Uterus (tissue), 4 donors: ENCODE measurements at places on chromosomes 5 and 9. TPM values are rescaled to one million over a fixed set of nuclear protein-coding genes. Genes with fewer than 3 reads are reported as not detected.

DNA sequence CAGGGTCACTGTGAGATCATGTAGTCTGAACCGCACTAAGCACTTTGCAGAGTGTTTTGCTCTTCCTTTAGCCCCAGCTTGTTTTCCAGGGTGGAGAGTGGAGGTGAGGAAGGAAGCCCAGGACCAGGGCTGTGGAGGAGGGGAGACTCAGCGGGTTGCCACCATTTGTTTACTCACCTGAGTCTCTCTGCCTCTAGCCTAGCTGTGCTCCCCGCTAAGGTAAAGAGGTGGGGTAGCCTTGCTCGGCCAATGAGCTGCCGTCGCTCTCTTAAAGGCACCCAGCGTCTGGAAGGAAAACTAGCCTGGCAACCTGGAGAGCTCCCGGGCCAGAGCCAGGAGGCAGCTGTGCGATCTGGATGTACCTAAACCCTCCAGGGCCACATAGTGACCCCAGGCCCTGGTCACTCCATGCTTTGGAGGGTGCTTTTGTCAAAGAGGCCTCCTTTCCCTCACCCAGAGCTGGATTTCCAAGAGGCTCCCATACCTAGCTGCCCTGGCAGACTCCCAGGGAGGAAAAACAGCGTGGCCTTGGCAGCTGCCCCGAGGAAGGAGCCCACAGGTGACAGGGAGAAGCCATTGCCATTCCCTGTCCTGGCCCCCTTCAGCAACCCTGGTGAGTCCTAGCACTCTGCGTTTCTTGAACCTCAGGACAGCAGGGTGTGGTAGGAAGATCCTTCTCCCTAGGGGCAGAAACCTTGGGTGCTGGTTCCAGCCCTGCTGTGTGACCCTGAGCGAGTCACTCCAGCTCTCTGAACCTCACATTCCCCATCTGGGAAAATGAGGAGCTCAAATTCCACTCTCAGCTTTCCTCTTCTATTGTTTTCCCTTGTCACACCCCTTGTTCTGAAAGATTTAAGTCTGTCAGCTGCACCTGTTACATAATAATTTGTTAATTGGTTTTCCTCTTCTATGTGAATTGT, 42.4 kb upstream of the LARP1 start:
- DNase-seq = no peak
- no peak overlapping the region for H3K4me3 ChIP-seq
- no peaks in the 10 kb centered on the region for H3K36me3 ChIP-seq
- no peaks in the 10 kb centered on the region for H3K4me1 ChIP-seq
- no peaks in the 10 kb centered on the region for H3K27me3 ChIP-seq

The SPATA31D4 gene
- total RNA-seq = not detected

GRCh38 chr5:124869426-124870033, 123.1 kb upstream of the ZNF608 start:
- H3K4me1 ChIP-seq = no peaks in the 10 kb centered on the region
- H3K27me3 ChIP-seq = no peaks in the 10 kb centered on the region
- no peaks in the 10 kb centered on the region for H3K36me3 ChIP-seq
- no peak for DNase-seq
- no peak overlapping the region for H3K4me3 ChIP-seq

- H3K4me1 ChIP-seq = no peaks in the 10 kb centered on the region
- H3K27ac ChIP-seq = no peak overlapping the region
- H3K4me3 ChIP-seq = no peak overlapping the region
- H3K27me3 ChIP-seq = no peaks in the 10 kb centered on the region
- no peak for DNase-seq
- no peaks in the 10 kb centered on the region for H3K36me3 ChIP-seq
These were observed 22.9 kb upstream of the ROPN1L start for GRCh38 chr5:10418654-10419345.

The ALDH1A1 gene
- 197 TPM for total RNA-seq

DNA sequence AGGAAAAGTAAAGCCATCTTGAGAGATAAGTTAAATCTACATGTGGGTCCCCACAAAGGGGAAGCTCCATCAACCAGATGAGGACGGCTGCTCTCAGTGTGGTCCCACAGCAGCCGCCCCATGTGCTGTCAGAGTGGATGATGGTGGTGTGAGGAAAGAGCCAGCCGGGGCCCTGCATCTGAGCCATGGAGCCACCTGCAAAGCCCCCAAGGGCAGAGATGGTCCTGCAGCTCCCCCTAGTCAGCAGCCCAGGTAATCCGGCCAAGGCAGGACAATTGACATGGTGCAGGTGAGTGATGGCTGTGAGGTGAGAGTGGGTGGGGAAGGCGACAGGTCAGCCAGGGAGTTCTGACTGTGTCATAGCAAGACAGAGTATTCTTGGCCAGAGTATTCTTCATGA, 458.8 kb downstream of the ICE1 start:
- H3K27me3 ChIP-seq = no peaks in the 10 kb centered on the region
- no peak for DNase-seq

GRCh38 chr9:35237311-35237710, 75.5 kb downstream of the UNC13B start:
- no peak for DNase-seq
- no peak overlapping the region for H3K27ac ChIP-seq

The ZDHHC12 gene
- total RNA-seq = 11.7 TPM

DNA sequence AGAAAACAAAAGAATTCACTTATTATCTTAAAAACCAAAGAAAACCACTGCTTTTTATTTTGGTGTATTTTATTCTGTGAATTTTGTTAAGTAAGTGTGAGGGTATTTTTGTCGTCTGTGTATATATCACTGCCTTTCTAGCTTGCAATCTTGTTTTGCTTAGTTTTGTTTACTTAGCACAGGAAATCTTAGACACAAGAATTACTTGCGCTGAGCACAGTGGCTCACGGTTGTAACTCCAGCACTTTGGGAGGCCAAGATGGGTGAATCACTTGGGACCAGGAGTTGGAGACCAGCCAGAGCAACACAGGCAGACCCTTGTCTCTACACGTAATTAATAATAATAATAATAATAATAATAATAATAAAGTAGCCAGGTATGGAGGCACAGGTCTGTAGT, 230.3 kb downstream of the PAPPA start:
- no peaks in the 10 kb centered on the region for H3K4me1 ChIP-seq
- H3K27ac ChIP-seq = no peak overlapping the region
- no peaks in the 10 kb centered on the region for H3K36me3 ChIP-seq
- no peak for DNase-seq
- no peak overlapping the region for H3K4me3 ChIP-seq

DNA sequence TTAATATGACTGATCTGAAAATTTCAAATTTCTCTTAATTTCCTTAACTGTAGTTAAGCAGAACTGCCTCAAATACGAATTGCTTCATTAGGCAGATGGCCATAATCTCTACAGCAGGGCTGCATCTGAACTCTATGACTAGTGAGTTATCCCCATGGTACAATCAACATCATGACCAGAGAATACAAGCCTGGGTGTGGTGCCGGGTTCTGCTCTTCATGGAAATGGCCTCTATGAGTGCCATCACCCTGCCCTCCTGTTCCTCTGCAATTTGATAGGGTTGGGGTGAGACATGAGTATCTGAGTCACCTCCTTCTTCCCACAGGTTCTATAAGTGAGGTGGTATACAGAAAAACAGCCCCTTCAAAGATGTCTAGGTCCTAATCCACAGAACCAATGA, 235.9 kb downstream of the AP3B1 start:
- no peaks in the 10 kb centered on the region for H3K36me3 ChIP-seq
- H3K27me3 ChIP-seq = no peaks in the 10 kb centered on the region
- DNase-seq = no peak
- H3K27ac ChIP-seq = no peak overlapping the region
- no peak overlapping the region for H3K4me3 ChIP-seq
- no peaks in the 10 kb centered on the region for H3K4me1 ChIP-seq

The MLANA gene
- total RNA-seq = not detected

GRCh38 chr9:133306242-133307204, 29.5 kb downstream of the SURF6 start:
- no peak overlapping the region for H3K4me3 ChIP-seq
- H3K27ac ChIP-seq = no peak overlapping the region

DNA sequence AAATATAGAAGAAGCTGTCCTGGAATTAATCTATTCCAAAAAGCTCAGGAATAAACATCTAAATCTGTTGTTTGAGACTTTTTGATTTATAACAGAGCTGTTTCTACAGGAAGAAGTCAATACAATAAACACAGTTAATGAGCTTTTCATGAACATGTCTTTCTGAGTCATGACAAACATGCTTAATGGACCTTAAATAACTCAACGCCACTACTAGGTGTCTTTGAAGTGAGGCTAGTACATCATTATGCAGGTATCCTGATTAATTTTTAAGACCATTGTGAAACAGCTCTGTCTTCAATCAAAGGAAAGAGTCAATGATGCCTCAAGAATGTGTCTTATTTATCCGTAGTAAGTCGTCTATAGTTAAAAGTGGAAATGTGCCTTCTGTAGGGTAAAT, 131.6 kb downstream of the GABRB2 start:
- no peaks in the 10 kb centered on the region for H3K27me3 ChIP-seq
- H3K27ac ChIP-seq = no peak overlapping the region
- no peak for DNase-seq
- no peak overlapping the region for H3K4me3 ChIP-seq
- no peaks in the 10 kb centered on the region for H3K36me3 ChIP-seq

- no peak for DNase-seq
- no peaks in the 10 kb centered on the region for H3K27me3 ChIP-seq
- H3K27ac ChIP-seq = no peak overlapping the region
- H3K36me3 ChIP-seq = no peaks in the 10 kb centered on the region
- H3K4me3 ChIP-seq = no peak overlapping the region
These were observed 91.1 kb upstream of the CEP78 start for GRCh38 chr9:78144663-78145377.

The FABP6 gene
- total RNA-seq = not detected

The TRIM36 gene
- total RNA-seq = 2.4 TPM

The ELAVL2 gene
- not detected for total RNA-seq

- no peak overlapping the region for H3K27ac ChIP-seq
- no peaks in the 10 kb centered on the region for H3K27me3 ChIP-seq
- DNase-seq = no peak
- no peaks in the 10 kb centered on the region for H3K4me1 ChIP-seq
- no peaks in the 10 kb centered on the region for H3K36me3 ChIP-seq
These were observed 27.8 kb downstream of the NUTM2F start for GRCh38 chr9:94300470-94301301.

The CDC20B gene
- total RNA-seq = not detected

GRCh38 chr9:90801241-90801972, at the start of gene SYK:
Gene SYK, plus strand, starts transcription at chr9:90801819. Its CDS starts 42,080 bp downstream, at chr9:90843899.
- no peak for DNase-seq
- H3K27me3 ChIP-seq = peaks cover 17% of the 10 kb centered on the region
- H3K4me1 ChIP-seq = no peaks in the 10 kb centered on the region
- peak within 1 kb of the TSS; percentile 21 for H3K4me3 ChIP-seq
- no peaks in the 10 kb centered on the region for H3K36me3 ChIP-seq
